ENCODE measurements at places on chromosomes 6 and 20. TPM values are rescaled to one million over a fixed set of nuclear protein-coding genes. Genes with fewer than 3 reads are reported as not detected.

Gene THBS2
- total RNA-seq = not detected

GRCh38 chr20:40571639-40572038 is 117.4 kb downstream of the MAFB start:
- DNase-seq = no peak

DNA sequence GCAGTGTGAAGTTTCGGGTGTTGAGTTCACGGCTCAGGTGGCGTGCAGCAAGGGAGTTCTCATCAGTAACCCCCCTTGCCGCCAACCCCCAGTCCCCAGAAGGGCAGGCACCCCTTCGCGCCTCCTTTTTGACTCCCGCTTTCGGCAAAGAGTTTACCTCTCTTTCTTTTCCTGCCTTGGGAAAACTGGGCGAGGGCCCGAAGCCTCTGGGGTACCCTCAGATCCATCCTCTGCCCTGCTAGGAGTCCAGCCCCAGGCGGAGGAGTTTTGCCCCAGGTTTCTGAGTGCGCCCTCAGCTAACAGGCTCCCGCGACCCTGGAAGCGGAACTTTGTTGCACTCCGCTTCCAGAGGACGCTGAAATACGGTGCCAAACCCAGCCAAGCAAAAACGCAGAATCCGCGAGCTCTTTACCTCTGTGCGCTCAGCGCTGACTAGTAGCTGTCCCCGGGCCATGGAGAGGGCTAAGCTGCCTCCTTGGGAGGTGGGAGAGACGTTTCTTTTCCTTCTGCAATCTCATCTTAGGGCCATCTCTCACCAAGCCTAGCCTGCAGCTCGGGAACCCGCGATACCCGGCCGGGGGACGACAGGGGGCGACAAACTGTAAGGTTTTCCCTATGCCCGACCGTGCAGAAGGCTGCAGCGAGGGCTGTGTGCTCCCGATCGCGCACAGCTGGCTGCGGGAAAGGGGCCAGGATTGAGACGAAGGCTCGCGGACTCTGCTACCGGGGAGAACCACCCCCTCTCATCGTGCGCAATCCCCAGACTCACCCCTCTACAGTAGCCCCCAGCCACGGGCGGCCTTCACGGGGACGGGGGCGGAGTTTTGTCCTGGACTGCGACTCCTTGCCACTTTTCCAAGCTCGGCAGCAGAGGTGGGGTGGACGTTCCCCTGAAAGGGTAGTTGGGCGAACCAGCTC is 2.7 kb upstream of the PAX1 start:
- DNase-seq = peak; percentile 66

GRCh38 chr6:170437719-170438401 is 115.2 kb downstream of the PSMB1 start:
- DNase-seq = no peak

DNA sequence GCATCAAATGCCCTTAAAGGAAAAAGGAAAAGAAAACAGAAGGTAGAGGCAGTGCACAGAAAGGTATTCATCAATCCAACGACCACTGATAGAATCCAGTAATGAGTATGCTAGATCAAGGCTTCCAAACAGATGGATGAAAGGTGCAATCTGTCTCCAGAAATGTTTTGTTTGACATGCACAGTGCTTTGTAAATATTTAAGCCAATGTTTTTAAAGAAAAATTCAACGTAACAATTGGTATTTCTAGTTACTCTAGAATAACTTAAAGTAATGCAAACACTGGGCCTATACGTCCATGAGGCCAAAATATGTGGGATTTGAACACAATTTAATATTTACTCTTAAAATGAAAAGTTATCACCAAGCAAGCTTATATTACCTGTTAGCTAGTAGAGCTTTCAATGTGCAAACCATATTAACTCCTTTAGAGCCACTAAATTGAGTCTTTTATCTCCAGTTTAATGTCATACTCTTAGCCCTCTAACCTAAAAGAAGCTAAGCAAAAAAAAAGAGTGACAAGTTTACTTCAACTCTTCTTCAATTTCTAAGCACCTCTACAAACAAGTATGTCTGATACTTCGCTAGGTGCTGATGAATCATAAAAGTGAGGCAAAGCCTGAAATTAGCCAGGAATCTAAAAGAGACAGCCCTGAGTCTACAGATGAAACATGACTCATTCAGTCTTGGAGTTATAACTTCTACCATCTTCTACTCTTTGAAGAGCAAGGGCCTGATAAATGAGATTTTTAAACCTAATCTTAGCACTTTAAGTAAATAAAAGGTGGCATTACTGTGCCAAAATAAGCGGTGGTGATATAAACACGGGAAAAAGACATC is 169.8 kb downstream of the PTPRK start:
- DNase-seq = no peak

Data from activated CD8-positive, alpha-beta T cell treated with anti-CD3 and anti-CD28 coated beads for 36 hours (primary cell).